Astrocyte of the cerebellum (primary cell): ENCODE measurements at places on chromosomes 3 and 15.
A peak's percentile ranks its signal among the peaks of the same experiment; 100 is the strongest.

GRCh38 chr3:67602816-67603215, 51.6 kb downstream of the SUCLG2 start:
- no peak for DNase-seq

GRCh38 chr3:101676765-101677435, at the start of gene ZBTB11:
Gene ZBTB11, minus strand, starts transcription at chr3:101677132. Its CDS starts 218 bp downstream, at chr3:101676914.
- peak; percentile 100 for DNase-seq

DNA sequence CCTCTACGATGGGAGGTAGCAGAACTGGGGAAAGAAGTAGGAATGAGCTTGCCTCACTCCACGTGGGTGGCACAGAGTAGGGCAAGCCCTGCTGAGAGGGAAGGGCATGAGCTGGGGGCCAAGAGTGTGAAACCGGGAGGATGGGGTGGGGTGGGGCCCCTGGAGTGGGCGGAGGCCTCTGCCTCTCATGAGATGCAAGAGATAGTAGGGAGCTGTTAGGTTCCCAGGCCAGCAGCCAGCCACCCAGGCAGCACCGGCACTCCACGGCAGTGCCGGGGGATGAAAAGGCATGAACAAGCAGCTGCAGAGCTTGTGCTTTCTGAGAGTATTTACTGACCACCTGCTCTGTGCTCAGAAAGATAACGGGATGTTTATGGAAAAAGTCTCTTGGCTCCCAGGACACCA, 24.4 kb upstream of the PLA2G4E start:
- DNase-seq, result no peak

DNA sequence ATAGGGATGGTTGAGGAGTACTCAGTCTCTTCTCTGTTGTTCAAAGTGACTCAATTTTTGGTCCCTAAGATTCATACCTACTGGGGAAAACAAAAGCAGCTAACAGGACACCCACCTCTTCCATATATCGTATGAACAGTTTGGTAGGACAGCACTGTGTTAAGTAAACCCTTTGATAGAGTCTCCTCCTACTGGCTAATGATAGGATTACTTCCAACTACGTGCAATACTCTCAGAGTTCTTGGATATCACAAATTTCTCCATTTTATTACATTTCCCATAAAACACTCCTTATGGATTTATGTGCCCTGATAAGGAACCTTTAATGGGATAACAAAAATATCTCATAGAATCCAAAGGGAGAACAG, 200.2 kb upstream of the GOLGA6L4 start:
- no peak for DNase-seq

DNA sequence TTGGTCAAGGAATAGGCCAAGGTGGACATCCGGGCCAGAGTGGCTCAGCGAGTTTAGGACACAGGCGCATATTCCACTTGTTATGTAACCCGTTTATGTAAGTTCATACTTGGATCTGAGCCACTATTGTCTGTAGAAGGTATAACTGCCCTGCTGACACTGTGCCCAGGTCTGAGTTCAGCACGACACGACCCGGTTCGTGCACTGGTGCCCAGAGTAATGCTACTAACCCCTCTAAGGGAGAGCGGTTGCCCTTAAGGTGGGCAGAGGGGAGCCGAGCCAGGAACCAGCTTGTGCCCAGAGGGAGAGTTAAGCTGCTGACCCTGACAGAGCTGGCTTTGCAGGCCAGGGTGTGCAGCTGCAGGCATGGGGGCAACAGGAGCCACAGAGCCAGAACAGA, 1.9 kb upstream of the ULK4 start:
- no peak for DNase-seq

DNA sequence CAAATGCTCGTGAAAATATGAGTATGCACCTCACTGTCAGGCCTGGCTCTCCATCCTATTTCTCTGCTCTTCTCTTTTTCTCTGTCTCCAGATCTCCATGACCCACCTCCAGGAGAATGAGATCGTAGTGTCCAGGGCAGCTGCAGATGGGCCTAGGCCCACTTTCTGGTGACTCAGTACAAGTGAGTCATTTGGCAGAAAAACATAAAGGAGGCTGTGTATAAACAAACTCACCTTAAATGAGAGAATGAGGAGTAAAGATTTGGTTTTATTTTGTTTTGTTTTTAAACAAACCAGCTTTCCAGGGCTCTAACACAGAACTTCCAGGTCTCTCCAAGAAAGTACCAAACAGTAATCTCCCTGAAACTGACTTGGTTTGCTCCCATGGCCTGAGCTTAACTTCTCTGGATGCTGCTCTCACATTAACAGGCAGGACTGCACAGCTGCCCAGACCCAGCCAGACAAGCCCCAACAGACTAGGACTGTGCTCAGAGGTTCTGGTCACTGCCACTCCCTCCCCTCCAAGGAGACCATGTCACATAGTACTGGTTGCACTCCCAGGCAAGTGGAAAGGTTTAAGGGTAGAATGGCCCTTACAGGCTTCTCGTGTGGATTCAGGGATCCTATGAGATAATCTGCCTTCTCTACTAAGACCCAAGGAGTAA, 1.5 kb upstream of the HEG1 start:
- no peak for DNase-seq

GRCh38 chr3:30473374-30474051, 132.9 kb upstream of the TGFBR2 start:
- no peak for DNase-seq

- DNase-seq, result no peak
Observed at GRCh38 chr3:140204271-140204984, 269.4 kb downstream of the CLSTN2 start.
